ENCODE measurements at places on chromosomes 4 and X.

DNA sequence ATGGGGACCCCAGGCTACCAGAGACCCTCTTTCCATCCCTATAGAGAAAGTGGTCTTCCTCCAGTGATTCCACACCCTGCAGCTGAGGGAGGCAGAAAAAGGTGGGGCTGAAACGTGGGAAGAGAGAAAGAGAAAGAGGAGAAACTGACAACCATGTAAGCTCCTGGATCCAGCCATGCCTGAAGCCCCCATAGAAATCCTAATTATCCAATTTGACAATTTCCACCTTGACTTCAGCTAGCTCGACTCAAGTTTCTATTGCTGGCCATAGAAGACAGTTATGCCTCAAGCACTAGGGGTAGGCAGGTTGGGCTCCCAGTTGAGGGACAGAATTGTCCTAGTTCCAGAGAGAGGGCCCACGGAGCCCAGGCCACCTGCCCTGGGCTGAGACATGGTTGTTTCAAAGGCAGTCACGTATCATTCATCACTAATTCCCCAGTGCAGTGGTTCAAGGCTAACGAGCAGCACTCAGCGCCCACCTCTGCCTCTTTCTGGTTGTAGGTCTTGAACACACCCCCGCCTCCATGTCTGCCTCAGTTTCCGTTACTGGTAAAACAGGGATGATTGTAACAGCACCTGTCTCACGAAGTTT, 39.8 kb upstream of the ASMTL start:
- H3K27ac ChIP-seq, result no peak overlapping the region
- H3K4me3 ChIP-seq, result no peak overlapping the region
- H3K27me3 ChIP-seq, result no peaks in the 10 kb centered on the region
- DNase-seq, result peak; percentile 18

DNA sequence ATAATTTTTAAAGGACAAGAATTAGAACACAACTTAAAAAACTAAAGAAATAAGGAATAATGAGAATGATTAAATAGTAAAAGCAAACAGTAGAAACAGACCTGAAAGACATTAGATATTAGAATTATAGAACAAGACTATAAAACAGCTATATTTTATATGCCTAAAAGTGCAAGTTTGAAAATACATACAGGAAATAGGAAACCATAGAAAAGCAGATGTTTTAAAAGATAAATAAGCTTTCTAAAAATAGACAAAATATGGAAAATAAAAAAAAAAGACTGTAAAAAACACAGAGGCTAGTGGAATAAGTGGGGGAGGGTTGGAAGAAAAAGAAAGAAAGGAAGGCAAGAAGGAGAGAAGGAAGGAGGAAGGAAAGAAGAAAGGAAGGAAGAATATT, 407.3 kb downstream of the IDS start:
- H3K36me3 ChIP-seq, result no peaks in the 10 kb centered on the region
- H3K27me3 ChIP-seq, result no peaks in the 10 kb centered on the region
- H3K27ac ChIP-seq, result no peak overlapping the region
- no peaks in the 10 kb centered on the region for H3K4me1 ChIP-seq
- no peak for DNase-seq

DNA sequence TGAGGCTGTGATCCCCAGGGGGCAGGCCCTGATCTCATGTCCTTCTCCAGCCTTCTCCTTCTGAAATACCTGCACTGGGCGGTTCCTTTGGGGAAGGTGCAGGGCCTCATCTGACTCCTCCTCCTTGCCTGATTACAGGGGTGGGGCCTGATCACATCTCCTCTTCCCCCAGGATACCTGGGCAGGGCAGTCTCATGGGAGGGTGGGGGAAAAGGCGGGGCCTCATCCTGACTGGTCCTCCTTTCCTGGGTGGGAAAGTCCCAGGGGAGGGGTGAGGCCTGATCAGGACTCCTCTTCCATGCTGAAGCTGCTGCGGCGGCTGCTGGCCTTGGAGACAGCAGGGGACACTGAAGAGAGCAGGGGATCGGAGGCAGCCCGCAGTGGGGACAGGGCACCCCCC, 13.3 kb downstream of the TFE3 start:
- no peaks in the 10 kb centered on the region for H3K27me3 ChIP-seq
- H3K36me3 ChIP-seq, result peaks cover 27% of the 10 kb centered on the region
- H3K4me1 ChIP-seq, result no peaks in the 10 kb centered on the region
- no peak overlapping the region for H3K27ac ChIP-seq

DNA sequence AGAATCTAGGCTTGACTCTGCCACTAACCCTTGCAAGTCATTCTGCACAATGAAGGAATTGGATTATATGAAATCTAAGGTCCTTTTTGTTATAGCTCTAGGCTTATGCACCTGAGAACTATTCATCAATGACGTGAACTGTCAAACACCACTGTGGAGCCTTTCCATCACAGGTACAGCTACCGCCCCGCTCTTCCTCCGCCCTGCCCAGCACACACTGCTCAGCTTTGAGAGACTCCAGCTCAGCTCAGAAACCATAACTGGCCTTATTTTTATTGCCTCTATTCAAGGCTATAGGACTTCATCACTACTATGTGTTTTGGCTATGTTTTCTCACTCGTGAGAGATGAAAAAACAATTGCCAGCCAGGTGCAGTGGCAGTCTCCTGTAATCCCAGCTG, 88.2 kb upstream of the RPL34 start:
- H3K27ac ChIP-seq, result no peak overlapping the region
- peaks cover 4% of the 10 kb centered on the region for H3K4me1 ChIP-seq
- H3K36me3 ChIP-seq, result no peaks in the 10 kb centered on the region
- H3K4me3 ChIP-seq, result no peak overlapping the region
- H3K27me3 ChIP-seq, result no peaks in the 10 kb centered on the region

DNA sequence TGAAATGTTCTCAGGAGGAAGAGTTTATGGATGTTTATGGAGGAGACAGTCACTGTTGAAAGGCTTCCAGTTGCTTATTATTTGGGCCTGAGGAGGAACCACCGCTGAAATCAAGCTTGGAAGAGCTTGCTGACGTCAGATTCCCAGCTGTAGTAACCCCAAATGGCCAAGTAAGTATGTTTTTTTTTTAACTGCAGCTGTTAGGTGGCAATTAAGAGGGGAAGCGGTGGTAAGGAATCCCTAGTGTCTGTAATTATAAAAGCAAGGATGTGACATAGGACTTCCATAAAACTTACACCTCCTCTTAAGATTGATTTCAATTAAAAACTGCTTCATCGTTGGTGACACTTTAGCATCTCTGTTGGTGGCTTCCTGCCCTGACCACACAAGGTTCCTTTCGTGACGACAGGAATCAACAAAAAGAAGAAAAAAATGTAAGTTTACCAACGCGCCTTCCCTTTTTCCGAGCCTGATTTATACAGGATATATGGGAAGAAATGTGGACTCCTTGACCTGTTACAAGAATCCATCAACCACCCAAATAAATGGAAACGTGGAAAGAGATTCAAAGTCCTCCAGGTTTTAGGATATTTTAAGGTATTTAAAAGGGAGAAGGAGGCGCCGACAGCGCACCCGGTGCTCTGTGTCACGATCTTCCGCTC, 884 bp downstream of the RELL1 start:
- H3K4me1 ChIP-seq, result peaks cover 24% of the 10 kb centered on the region
- no peak for DNase-seq
- no peaks in the 10 kb centered on the region for H3K36me3 ChIP-seq

GRCh38 chr4:31538877-31539276, 818.7 kb downstream of the PCDH7 start:
- no peaks in the 10 kb centered on the region for H3K4me1 ChIP-seq
- no peaks in the 10 kb centered on the region for H3K27me3 ChIP-seq
- H3K36me3 ChIP-seq, result no peaks in the 10 kb centered on the region
- DNase-seq, result no peak

GRCh38 chr4:186628058-186628711, 72.8 kb upstream of the MTNR1A start:
- H3K27ac ChIP-seq, result no peak overlapping the region
- H3K27me3 ChIP-seq, result no peaks in the 10 kb centered on the region
- no peak overlapping the region for H3K4me3 ChIP-seq
- peaks cover 16% of the 10 kb centered on the region for H3K36me3 ChIP-seq
- no peak for DNase-seq
- no peaks in the 10 kb centered on the region for H3K4me1 ChIP-seq

DNA sequence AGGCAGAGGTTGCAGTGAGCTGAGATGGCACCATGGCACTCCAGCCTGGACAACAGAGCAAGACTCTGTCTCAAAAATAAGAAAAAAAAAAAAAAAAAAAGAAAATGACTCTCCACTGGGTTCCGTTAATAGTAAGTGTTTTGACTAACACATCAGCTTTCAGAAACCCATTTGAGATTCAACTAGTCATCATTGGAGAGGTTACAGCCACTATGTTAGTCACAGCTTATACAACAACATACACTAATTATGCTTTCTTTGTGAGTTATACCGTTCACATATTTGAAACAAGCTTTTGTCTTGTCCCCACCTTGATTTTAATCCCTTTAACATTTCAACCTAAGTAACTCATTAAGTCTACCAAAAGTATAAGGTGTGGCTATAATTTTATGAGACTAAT, 48.2 kb downstream of the HADH start:
- no peaks in the 10 kb centered on the region for H3K27me3 ChIP-seq
- peaks cover 22% of the 10 kb centered on the region for H3K36me3 ChIP-seq
- H3K27ac ChIP-seq, result no peak overlapping the region
- no peak overlapping the region for H3K4me3 ChIP-seq
- H3K4me1 ChIP-seq, result no peaks in the 10 kb centered on the region
- DNase-seq, result no peak

DNA sequence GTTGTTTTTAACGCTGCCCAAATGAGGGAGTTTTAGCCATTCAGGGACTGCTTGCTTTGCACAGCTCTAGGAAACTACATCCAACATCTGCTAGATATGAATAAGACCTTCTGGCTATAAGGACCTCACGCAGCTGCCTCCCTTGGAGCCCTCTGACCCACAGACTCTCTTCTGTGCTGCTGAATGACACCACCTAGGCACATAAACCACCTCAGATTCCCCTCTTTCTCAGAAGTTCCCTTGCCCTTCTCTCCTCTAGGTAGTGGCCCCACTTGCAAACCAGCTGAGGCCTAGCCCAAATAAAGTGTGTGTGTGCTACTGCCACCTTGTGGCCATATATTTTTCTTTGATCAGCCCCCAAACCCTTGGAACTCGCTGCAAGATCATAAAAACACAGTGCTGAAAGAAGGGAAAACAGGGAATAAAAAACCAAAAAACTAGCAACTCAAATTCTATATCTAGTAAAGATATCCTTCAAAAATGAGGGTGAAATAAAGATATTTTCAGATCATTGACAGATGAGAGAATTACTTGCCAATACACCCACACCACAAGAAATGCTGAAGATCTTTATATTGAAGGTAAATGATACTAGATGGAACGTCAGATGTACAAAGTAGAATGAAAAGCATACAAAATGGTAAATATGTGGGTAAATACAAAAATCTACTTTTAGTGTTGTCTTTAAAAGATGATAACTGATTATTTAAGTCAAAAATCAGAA, 265.9 kb downstream of the ADAMTS3 start:
- H3K27me3 ChIP-seq, result no peaks in the 10 kb centered on the region
- DNase-seq, result no peak
- no peaks in the 10 kb centered on the region for H3K36me3 ChIP-seq

GRCh38 chr4:120299631-120300030, 233.0 kb upstream of the MAD2L1 start:
- H3K27me3 ChIP-seq, result no peaks in the 10 kb centered on the region
- H3K4me3 ChIP-seq, result no peak overlapping the region

- H3K27me3 ChIP-seq, result no peaks in the 10 kb centered on the region
- DNase-seq, result no peak
- no peak overlapping the region for H3K4me3 ChIP-seq
- no peak overlapping the region for H3K27ac ChIP-seq
Measured at GRCh38 chr4:107863850-107864371, 39.2 kb downstream of the SGMS2 start.

GRCh38 chr4:152640058-152640921, 39.5 kb downstream of the TMEM154 start:
- no peaks in the 10 kb centered on the region for H3K4me1 ChIP-seq
- H3K4me3 ChIP-seq, result no peak overlapping the region
- no peak overlapping the region for H3K27ac ChIP-seq
- H3K36me3 ChIP-seq, result no peaks in the 10 kb centered on the region

GRCh38 chrX:19334945-19335626, 8.6 kb upstream of the PDHA1 start:
- DNase-seq, result no peak
- H3K4me1 ChIP-seq, result no peaks in the 10 kb centered on the region
- no peak overlapping the region for H3K4me3 ChIP-seq
- H3K27me3 ChIP-seq, result no peaks in the 10 kb centered on the region
- H3K36me3 ChIP-seq, result no peaks in the 10 kb centered on the region
- H3K27ac ChIP-seq, result no peak overlapping the region

DNA sequence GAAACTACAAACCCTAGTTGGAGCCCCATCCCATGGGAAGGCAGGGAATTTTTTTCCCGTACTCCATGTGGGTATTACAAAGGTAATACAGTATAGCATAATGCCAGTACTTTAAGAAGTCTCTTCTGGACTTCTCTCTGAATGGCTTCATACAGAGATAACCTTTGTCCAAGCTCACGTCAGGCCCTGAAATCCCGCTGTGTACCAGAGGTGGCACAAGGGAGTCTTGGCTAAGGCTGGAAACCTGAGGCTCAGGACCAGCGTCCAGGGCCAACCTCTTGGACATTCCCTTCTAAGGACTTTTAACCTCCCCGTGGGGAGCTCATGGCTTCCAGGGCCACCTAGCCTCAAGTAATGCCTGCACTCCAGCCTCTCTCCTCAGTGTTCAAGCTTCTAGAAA, 338.9 kb upstream of the FAM241A start:
- H3K4me3 ChIP-seq, result no peak overlapping the region
- no peaks in the 10 kb centered on the region for H3K4me1 ChIP-seq
- no peak for DNase-seq
- no peaks in the 10 kb centered on the region for H3K27me3 ChIP-seq
- H3K36me3 ChIP-seq, result no peaks in the 10 kb centered on the region

- H3K4me1 ChIP-seq, result peaks cover 7% of the 10 kb centered on the region
- DNase-seq, result no peak
- H3K27ac ChIP-seq, result no peak overlapping the region
- H3K4me3 ChIP-seq, result no peak overlapping the region
- H3K27me3 ChIP-seq, result no peaks in the 10 kb centered on the region
- H3K36me3 ChIP-seq, result peaks cover 7% of the 10 kb centered on the region
Measured at GRCh38 chr4:73181231-73181630, 77.4 kb downstream of the ANKRD17 start.

DNA sequence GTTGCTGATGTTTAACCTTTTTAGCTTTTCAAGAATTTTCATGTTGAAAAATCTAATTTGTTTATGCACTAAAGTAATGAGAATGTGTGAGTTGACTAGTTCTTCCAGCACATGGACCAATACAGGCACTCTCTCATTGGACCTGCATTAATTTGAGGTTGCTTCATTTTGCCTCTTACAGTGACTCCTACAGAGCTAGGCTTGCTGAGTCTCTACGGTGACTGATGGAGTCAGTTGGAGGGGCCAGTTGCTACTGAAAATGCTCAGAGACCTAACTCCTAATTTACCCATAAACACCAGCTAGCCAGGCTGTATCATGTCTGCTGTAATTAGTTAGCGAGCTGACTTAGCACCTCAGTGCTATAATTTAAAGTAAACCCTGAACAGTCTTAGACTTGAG, 10.9 kb downstream of the MTHFD2L start:
- H3K4me1 ChIP-seq, result no peaks in the 10 kb centered on the region
- no peak overlapping the region for H3K27ac ChIP-seq
- no peaks in the 10 kb centered on the region for H3K27me3 ChIP-seq
- DNase-seq, result no peak

GRCh38 chr4:138562544-138562991, 320.4 kb upstream of the SLC7A11 start:
- H3K27me3 ChIP-seq, result no peaks in the 10 kb centered on the region
- DNase-seq, result no peak
- no peaks in the 10 kb centered on the region for H3K36me3 ChIP-seq

- no peaks in the 10 kb centered on the region for H3K36me3 ChIP-seq
- no peaks in the 10 kb centered on the region for H3K27me3 ChIP-seq
- H3K4me3 ChIP-seq, result no peak overlapping the region
- H3K4me1 ChIP-seq, result peaks cover 21% of the 10 kb centered on the region
- no peak for DNase-seq
- H3K27ac ChIP-seq, result no peak overlapping the region
Measured at GRCh38 chr4:123741906-123742305, 345.3 kb downstream of the SPRY1 start.

Measured in upper lobe of right lung (tissue), 1 donor.